ENCODE measurements at places on chromosomes 1 and 21. TPM values are rescaled to one million over a fixed set of nuclear protein-coding genes. Genes with fewer than 3 reads are reported as not detected.

DNA sequence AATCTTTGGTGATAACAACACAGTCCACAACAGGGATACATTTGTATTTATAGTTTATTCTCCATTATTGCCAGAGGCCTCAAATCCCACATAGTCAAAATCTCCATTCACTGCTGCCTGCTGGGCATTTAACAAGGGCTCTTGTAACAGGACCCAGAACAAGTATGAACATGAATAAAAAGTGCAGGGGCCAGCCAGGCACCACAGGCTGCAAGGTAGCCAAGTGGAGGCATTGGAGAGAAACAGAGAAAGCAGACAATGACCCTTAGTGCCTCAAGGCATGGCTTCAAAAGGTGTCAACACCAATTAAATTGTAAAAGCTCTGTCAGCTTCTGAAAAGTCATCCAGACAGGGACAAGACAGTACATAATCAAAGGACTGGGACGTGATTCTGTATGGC lies 116.8 kb downstream of the ATP6V1G3 start:
- DNase-seq, result no peak

GRCh38 chr1:890661-891060 lies 33.1 kb upstream of the SAMD11 start:
- DNase-seq, result no peak

DNA sequence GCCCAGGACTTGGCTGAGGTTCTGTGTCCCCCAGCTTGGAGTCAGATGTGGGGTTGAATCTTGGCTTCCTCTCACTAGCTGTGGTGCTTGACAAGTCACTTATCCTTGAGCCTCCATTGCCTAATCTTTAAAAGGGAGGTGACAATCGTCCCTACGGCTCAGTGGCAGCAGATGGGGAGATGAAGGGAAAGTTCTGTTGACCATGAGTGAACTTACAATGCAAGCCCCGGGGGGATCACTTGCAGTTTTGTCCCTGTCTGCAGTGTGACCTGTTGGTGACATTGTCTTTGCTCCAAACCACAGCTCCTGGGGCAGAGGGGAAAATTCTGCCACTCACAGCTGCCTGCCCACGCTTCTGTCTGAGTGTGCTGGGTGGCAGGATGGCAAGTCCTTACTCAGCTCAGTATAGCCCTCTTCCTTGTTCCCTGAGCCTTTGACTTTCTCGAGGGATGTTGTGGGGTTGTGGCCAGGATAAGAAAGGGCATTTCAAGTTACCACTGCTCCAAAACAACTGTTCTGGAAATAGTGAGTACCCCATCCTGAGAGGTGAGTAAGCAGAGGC lies 1.7 kb downstream of the PCSK9 start:
- DNase-seq, result no peak

GRCh38 chr21:38440746-38441145 lies 57.5 kb downstream of the ERG start:
- no peak for DNase-seq

GRCh38 chr1:46815133-46815532 lies 16.3 kb downstream of the CYP4B1 start:
- DNase-seq, result no peak

SYCP1 gene
- polyA plus RNA-seq, result not detected

MEGF6 gene
- 6.1 TPM for polyA plus RNA-seq

GJA8 gene
- polyA plus RNA-seq, result not detected

DNA sequence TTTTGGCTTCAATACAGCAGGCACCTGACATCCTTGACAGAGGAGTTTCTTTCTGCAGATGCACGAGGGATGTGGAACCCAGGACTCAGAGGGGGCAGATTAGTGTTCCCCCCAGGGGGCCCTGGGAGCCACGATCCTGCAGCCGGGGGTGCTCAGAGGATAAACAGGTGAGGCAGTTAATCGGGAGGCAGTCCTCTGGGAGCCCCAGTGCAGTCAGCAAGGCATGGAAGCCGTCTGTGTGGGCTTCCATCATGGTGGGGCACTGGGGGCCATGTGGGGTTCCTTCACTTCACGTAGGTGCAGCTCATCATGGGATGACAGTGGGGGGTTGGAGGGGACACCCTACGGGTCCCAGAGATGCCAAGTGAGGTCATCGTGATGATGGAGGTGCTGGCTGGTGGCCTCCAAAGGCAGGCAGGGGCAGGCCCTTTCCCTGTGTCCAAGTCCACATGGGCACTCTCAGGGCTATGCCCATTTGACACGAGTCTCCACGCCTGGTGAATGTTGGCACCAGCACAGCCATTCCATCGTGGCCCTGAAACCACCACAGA lies 59.3 kb upstream of the ABCG1 start:
- DNase-seq, result no peak

AQP10 gene
- polyA plus RNA-seq, result not detected

GRCh38 chr1:224779536-224779935 lies 149.9 kb upstream of the DNAH14 start:
- no peak for DNase-seq

DNA sequence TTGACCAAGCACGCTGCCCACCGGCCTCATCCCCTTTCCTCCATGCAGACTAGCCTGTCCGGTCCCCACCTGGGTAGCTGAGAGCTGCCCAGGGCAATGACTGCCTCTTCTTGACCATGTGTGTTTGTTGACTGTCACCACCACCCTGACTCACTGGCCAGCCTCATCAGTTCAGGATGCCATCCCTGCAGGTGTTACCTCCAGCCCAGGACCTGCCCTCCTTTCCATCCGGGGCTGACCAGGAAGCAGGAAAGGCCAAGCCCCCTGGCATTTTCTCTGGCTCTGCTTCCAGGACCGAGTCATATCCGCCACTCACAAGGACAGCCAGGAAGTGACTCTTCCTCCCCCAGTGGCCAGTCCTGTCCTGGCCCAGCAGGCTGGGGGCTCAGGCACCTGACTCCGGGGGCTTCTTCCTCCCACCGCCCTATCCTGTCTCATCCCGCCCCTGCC lies 17.1 kb downstream of the EPHA2 start:
- no peak for DNase-seq

SRGAP2C gene
- polyA plus RNA-seq, result 2.5 TPM

CHAF1B gene
- polyA plus RNA-seq, result 4.9 TPM

DNA sequence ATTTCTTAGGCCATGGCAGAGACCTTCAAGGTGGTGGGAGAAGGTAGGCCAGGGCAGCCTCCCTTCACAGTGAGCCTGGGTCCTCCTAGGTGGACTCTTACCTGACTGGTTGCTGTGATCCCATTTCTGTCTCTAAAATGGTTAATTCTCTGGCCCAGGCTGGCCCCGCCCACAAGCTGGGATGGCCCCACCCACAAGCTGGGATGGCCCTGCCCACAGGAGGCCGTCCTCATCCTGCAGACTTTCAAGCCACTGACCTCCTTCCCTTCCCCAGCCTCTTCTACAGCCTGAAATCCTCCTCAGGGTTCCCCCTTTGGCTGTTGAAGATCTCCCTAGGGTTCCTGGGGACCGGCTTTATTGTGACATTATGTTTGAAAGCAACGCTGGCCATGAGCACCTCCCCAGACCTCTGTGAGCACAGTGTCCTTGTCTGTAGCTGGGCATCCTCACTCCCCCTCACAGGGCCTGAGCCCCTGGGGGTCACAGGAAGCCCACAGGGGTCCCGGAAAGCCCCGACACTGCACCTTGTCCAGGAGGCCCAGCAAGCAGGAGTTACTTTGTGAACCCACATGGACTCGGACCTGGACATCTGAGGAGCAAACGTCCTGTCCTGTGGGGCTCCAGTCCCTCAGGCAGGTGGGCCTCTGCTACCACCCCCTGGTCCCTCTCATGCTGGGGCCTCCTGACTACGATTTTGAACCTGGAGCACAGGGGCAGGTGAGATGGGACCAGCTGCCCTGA lies 621.7 kb downstream of the MATN1 start:
- no peak for DNase-seq

ALG14 gene
- polyA plus RNA-seq, result 7.0 TPM

LCE1E gene
- not detected for polyA plus RNA-seq

- no peak for DNase-seq
Observed at GRCh38 chr1:93964777-93965200, 55.6 kb upstream of the GCLM start.

DNA sequence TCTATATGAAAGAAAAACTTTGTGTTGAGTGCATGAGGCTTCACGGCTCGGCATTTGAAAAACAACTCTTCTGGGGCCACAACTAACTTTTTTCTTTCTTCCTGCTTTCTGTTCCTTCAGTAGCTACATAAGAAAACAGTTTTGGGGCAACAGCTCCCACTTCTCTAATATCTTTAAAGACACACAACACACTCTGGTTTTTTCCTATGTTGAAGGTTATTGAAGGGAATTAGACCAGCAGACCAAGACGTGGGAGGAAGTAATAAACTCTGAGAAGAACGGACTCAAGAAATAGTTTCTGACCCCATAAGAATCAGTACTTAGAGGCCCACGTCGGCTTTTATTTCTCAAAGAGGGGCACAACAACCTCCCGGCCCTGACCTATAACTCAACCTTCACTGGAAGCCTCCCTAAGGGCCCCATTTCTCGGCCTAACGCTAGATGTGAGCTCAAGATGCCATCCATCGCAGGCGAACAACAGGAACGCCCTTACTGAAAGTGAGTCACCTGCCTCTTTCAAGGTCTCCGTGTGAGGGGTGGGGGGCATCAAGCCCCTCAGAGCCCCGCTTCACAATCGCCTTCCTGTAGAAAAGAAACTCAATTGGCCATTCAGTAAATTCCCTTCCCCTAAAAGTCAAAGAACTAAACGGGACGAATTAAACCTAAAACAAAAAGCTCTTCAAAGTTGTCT lies 844 bp downstream of the ZMYM6 start:
- DNase-seq, result peak; percentile 64

GRCh38 chr1:237861944-237862343 lies 28.8 kb downstream of the ZP4 start:
- no peak for DNase-seq

DNA sequence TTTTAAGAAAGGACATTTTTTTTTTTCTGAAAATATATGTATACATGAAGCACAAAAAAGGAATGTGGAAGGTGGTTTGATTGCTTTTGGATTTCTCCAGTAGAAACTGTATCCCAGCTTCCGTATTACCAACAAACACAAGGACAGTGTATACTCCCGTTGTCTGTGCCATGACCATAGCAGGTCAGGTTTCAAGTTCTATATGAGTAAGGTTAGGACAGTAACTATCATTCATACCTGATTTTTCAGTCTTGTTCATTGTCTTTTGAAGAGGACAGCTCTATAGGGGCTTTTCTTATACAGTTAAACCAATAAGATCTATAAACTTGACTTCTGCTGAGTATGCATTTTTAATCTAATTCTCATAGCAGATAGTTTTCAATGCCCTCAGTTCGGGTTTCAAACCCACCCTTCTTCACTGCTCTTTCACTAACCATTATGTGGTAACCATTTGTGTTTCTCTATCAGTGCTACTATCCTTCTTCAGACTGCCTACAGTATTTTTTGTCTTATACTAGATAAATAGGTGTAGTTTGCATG lies 19.6 kb downstream of the UBAP2L start:
- DNase-seq, result no peak

C4BPA gene
- polyA plus RNA-seq, result not detected

S100A7 gene
- polyA plus RNA-seq, result not detected

DNA sequence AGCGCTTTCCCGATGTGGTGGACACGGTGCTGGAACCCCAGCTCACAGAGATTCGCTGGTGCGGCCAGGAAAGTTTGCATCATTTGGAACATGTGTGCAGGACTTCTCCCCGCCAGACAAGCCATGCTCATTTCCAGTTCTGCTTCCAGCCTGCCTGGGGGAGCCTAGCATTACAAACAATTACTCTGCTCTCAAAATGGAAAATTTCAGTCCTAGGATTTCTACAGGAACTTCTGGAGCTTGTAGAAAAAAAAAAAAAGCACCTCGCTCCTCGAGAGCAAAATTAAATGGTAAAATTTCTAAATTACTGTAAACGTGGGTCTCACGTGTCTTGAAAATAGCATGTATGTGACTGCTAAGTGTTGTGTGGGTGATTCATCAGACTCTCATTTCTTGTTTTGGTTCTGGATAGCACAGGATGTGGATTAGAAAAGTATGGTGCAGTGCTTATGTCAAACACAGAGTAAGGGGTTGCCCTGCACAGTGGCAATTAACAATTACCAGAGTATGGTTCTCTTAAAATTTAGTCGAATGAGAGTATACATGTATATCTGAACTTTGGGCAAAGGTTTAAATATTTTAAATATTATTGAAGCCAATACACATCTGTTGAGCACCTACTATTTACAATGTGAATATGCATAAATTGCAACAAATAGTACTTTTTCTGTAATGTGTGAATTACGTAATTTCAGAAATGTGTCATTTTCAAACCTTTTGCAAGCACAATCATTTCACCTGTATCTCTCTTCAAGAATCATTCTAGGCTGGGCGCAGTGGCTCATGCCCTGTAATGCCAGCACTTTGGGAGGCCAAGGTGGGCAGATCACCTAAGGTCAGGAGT lies 61.8 kb upstream of the PTGFRN start:
- DNase-seq, result no peak

- no peak for DNase-seq
Observed at GRCh38 chr1:151972542-151973248, 21.0 kb downstream of the S100A10 start.

DNA sequence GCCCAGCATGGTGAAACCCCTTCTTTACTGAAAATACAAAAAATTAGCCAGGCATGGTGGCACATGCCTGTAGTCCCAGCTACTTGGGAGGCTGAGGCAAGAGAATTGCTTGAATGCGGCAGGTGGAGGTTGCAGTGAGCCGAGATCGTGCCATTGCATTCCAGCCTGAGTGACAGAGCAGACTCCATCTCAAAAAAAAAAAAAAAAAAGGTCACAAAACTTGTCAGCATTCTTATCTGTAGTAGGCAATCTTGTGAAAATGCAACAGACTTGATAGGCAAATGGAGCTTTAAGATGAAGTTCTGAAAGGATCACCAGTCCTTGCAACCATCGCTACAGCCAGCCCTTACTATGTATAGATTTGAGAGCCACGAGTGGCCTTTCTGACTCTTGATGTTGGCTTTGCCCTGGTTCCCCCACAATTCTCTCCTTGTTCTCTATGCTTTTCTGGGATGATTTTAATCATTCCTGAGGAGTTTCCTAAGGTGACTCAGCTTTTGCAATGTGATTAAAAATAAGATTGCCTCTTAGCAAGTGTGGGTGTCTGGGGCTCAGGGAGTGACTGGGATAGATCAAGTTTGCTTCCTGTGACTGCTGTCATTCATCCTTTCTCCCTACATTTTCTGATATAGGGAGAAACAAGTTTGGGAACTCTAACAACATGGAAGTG lies 7.1 kb upstream of the MAP1LC3C start:
- no peak for DNase-seq

CSF3R gene
- 0.10 TPM for polyA plus RNA-seq

USH2A gene
- not detected for polyA plus RNA-seq

CD244 gene
- 0.53 TPM for polyA plus RNA-seq

DNA sequence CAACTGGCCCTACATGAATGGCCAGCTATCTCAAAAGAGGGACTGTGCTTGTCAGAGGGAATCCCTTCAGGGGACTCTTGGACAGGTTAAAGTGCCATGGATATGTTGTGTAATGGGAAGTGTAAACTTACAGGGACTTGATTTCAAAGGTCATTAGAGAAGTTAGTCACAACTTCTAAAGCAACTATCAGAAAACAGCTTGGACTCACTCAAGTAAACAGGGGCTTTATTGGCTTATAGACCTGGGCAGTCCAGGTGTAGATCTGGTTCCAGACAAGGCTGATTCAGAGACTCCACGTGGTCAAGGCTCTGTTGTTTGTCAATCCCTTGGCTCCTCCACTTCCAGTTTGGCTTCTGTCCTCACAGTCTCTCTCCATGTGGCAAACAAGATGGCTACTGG lies 2.3 kb downstream of the CRP start:
- DNase-seq, result no peak

- DNase-seq, result no peak
Observed at GRCh38 chr1:48066936-48067335, 69.8 kb upstream of the TRABD2B start.

GRCh38 chr1:175209493-175209921 lies 16.9 kb upstream of the KIAA0040 start:
- no peak for DNase-seq

Measured in CD4-positive, CD25-positive, alpha-beta regulatory T cell (primary cell).